ENCODE measurements at places on chromosomes 2 and 18.

- DNase-seq, result no peak
These were observed 428.8 kb upstream of the LYPD1 start for GRCh38 chr2:133098787-133099186.

GRCh38 chr2:109210431-109211200 is 81.6 kb downstream of the SH3RF3 start:
- DNase-seq, result peak; percentile 36

DNA sequence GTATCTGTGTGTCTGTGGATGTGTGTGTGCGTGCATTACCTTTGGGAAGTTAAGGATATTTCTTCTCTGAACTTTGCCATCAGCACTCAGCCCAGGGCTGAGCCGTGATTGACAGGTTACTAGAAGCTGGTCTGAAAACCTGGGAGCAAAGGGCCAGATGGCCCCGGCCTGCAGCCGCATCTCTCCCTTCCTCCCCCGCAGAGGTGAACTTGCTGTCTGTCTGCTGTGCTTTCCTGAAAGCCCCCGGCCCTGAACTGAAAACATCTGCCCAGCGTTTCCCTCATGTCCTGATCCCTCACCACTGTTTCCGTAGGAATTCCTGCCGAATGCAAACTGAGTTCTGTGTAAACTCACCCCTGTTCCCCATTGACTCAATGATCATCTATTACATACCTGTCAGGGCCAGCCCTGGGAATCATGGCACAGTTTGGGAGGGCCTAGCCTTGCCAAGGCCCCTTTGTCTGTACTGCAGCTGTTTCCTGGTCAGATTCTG is 45.8 kb downstream of the MYCN start:
- DNase-seq, result no peak

DNA sequence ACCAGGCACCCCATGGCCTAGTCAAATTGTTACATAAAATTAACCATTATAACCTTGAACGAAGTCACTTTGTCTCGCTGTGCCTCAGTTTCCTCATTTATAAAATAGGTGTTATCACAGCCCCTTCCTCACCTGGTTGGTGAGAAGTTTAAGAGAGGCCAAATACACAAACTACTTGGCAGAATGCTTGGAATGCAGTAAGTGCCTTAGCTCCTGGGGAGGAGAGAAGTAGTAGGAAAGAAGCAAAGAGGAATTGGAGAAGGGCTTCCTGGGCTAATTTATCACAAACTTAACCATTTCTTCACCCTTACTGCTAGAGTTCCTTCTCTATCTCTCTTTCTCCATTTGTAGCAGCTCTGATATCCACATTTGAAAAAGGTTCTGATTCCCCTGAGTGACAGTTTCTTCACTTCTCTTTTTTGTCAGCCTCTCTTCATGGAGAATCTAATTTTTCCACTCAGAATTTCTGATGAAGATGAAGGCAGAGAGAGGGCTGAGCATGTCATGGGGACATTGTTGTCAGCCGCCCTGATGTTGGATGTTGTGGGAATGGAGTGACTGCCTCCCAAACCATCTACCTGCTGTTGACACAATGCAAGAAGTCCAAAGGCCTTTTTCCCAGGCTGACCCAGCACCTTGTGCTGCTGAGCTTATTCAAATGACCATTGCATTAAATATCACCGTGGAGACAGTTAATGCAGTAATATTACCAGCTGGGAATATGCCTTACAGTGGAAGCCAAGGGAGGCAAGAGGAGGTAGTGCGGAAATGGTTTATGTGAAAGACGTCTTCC is 60.4 kb downstream of the BOD1L2 start:
- no peak for DNase-seq

DNA sequence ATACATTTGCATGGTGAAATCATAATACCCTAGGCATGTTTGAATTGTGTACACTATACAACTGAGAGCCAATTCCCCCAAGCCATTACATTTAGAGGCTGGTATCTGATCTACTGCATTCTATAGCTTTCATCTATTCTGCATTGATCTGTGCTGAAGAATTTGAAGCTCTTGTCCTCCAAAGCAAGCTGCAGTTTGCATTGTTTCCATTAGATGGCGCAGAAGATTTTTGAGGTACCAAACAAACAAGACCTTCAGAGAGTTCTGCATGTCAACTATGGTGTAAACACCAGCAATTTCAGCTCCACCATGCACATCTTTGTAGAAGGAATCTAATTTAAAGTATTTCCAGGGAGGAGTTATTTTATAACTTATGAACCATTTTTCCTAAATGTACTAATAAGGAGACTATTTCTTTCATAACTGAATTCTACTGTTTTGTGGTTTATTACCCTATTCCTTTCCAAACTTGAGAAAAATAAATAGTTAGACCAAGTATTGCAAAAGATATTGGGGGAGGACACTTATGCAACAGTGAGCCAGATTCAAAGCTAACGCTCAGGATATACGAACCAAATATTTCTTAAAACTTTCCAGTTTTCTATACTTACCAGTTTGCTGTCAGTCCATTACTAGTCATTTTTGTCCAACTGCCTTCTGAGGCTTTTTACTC is 761.8 kb upstream of the ACVR2A start:
- DNase-seq, result peak; percentile 80

GRCh38 chr18:44582456-44582855 is 98.2 kb upstream of the SETBP1 start:
- no peak for DNase-seq

- peak; percentile 48 for DNase-seq
These were observed 233.2 kb downstream of the CNTNAP5 start for GRCh38 chr2:124258140-124258880.

GRCh38 chr2:6826081-6826913 is 39.4 kb downstream of the CMPK2 start:
- peak; percentile 54 for DNase-seq

DNA sequence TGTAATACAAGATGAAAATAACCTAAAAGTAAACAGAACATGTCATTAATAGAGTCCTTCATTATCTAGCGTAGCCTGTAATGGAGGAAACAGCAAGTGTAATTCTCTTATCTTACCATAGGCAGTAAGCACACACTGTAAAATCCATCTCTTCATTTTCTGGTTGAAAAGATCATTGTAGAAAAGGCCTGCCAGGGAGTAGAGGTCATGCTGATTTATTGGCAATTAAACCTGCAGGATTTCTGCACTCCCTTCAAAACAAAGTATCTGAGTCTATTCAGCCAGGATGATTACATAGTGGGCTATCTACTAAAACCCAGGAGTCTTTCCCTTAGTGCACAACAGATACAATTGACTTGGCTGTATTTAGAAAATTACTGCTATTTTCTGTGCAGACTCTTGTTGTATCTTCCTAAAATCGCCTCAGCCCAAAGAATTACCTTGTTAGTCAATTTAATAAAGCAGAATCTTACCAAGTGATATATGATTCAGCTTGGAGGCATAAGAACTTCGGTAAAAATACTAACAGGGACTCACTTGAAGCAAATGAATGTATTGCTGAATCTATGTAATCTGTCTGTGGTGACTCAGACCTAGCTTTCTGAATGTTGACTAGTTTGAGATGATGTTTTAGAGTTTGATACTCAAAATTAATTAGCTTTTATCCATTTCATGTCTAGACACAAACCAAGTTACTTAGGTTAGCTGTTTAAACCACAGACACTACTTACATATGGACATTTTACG is 250.4 kb upstream of the STON1 start:
- no peak for DNase-seq

GRCh38 chr2:117785740-117786139 is 28.8 kb upstream of the DDX18 start:
- DNase-seq, result peak; percentile 44

DNA sequence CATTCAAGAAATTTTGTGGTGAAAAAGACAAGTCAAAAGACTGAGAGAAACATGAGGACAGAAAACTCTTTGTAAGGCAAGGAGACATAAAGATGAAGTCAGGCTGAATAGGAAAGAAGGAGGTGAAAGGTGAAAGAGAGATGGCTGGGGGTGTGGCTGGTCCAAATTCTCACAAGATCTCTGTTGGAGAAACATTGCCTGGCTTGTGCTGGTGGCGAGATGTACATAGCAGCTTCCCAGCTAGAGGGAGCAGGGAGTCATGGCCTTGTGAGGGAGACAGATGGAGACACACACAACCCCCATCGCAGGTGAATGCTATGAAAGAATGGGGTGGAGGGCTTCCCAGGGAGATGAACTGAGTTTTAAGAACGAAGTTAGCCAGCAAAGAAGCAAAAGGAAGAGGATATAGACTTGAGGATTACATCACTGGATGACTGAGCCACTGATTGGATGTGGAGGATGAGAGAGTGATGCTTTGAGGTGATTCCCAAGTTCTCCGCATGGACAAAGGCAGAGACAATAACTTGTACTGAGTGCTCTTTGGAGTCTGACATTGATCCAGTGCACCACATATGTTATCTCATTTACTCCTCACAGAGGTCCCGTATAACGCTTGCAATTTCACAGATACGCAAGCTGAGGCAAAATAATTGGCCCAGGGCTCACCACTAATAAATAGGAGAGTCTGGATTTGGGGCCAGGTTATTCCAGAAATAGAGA is 3.7 kb upstream of the EMX1 start:
- no peak for DNase-seq

DNA sequence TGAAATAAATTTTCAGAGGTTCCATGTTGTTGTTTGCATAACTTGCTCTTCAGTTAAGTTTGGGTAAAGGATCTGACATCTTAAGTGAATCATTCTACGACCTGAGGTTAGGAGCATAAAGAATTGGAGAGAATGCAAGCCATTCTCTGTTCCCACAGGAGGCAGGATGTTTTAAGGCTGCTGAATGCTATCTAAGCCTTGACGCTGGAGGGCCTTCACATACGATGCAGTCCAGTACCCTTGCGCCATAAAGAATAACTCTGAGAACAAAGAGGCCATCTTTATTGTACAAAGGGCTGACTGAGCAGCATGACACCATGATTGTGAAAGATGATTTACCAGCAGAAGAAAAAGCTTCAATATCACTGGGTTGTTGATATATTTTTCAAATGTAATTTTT is 198.4 kb downstream of the NYAP2 start:
- no peak for DNase-seq

DNA sequence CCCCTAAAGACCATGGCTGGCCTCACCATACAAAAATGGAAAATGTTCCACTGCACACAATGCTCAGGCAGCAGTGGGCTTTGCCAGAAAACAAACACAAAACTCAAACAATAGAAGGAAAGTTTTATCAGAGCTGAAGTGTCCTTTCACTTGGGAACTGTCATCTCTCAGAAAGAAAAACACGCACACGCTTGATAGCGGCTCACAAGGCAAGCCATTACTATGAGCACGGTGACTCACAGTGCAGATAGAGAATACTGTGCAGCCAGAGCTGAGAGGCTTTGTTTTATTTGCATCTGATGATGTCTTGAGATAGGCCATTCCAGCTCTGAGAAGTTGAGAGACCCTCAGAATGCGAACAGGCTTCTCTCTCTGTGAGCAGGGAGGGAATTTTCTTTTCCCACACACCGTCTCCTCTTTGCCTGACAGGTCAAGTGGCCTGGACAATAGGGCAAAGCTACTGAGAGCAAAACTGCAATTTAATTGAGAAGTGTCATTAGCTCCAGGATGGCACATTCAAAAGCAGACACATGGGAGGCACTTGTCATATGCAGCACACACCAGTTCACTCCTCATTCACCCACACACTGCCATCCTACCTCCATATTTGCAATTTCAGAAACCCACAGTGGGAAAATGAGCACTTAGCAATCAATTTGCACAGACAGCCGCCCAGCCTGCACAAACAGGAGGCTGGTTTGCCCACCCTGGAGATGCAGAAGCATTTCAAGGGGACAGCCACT is 236.6 kb downstream of the SS18 start:
- no peak for DNase-seq

- DNase-seq, result no peak
These were observed 33.8 kb downstream of the ZNF519 start for GRCh38 chr18:14098428-14098827.

- no peak for DNase-seq
These were observed 28.5 kb downstream of the STON1 start for GRCh38 chr2:48558456-48558855.

GRCh38 chr2:234845602-234846590 is 105.9 kb upstream of the SH3BP4 start:
- DNase-seq, result no peak

GRCh38 chr2:19158211-19158610 is 200.2 kb downstream of the OSR1 start:
- no peak for DNase-seq

GRCh38 chr2:133777574-133777960 is 209.3 kb upstream of the NCKAP5 start:
- peak; percentile 55 for DNase-seq

DNA sequence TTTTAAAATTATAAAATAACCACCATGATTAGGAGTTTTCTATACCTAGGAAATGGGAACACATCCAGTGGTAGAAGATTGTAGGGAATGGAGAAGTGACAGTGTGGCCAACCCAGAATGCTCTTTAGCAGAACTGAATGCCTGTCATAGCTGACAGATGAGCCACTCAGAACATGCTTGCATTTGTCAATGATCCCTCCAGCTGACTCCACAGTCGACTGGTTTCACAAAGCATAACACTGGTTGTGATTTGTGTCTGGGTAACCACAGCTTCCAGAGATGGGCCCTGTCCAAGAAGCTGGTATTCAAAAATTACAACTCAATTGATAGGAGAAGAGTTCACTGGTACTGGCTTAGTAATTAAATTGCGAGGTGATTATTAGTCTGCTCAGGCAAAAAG is 9.0 kb upstream of the CTIF start:
- peak; percentile 60 for DNase-seq

- no peak for DNase-seq
These were observed 44.2 kb downstream of the ZEB2 start for GRCh38 chr2:144475569-144476275.

GRCh38 chr2:199883474-199884212 is 27.4 kb upstream of the C2orf69 start:
- no peak for DNase-seq

- no peak for DNase-seq
These were observed 48.9 kb downstream of the SMIM21 start for GRCh38 chr18:75378376-75379315.

DNA sequence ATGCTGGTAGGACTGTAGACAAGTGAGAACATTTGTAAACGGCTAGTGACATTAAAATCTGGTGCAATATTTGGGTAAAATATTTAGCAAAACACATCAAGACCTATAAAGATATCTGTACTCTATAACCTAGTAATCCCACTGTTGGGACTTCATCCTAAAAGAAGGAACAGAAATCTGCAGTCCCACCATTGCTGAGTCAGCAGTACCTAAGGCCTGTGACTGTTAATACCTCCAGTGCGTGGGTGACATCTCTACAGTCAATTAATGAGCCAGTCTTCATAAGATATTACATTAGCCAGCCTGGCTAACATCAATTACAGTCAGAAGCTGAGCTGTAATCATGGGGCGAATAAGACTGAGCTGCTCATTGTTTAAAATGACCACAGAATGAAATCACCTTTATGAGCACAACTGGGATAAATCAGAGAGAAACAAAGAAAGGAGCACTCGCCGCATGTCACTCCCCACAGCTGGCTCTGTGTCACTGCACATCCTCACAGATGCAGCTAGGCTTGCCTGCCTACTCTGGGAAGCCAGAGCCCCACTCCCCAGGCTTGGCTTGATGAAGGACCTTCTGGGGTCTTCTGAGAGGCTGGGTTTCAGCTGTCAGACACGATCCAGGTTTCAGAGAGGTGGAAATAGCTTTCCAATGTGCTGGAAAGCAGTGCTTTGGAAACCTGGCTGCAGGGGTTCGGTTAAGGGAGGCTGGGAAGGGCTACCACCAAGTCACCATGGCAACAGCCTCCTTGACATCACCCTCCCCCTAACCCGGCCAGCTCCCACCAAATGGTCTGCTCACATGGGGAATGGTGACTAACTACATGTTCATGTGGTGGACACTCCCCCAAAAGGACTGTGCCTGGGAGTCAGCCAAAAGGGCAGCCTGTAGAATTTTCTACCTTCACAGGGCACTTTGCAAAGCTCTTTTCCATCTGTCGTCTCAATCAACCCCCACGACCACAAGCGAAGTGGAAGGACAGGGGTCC is 145.0 kb downstream of the ZBTB7C start:
- no peak for DNase-seq
